Panc1 (cell line): ENCODE measurements at places on chromosomes 1 and 21. TPM values are rescaled to one million over a fixed set of nuclear protein-coding genes. Genes with fewer than 3 reads are reported as not detected.

Gene RYR2
- total RNA-seq: 0.03 TPM

Gene TSSK3
- 3.6 TPM for total RNA-seq

Gene CCT3
- total RNA-seq: 451 TPM

Gene FCAMR
- not detected for total RNA-seq

- no peaks in the 10 kb centered on the region for H3K27me3 ChIP-seq
- DNase-seq: no peak
- peaks cover 30% of the 10 kb centered on the region for H3K4me1 ChIP-seq
- no peaks in the 10 kb centered on the region for H3K36me3 ChIP-seq
- H3K4me3 ChIP-seq: no peak overlapping the region
- peak overlapping the region; percentile 8; the same call in 1 of the 2 replicates for H3K27ac ChIP-seq
Measured at GRCh38 chr1:183093066-183093668, 69.9 kb downstream of the LAMC1 start.

DNA sequence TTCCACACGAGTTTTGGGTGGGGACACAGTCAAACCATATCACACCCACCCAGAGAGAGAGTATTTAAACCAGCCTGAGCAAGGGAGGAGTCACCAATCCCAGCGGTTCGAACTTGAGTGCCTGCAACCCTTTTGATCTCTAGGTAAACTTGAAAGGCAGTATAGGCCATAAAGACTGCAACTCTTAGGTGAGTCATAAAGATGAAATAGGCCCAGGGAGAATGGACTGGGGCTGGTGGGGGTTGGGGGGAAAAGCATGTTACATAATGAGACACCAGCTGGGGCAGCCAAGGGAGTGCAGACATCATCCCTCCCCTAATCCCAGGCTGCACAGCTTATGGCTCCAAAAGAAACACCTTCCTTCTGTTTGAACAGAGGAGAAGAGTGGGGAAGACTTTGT lies 99.8 kb upstream of the LHX8 start:
- no peak overlapping the region for H3K4me3 ChIP-seq
- no peaks in the 10 kb centered on the region for H3K4me1 ChIP-seq
- H3K27me3 ChIP-seq: no peaks in the 10 kb centered on the region

GRCh38 chr1:67439277-67440029 lies 9.3 kb upstream of the SERBP1 start:
- no peaks in the 10 kb centered on the region for H3K36me3 ChIP-seq
- H3K27me3 ChIP-seq: no peaks in the 10 kb centered on the region
- H3K4me1 ChIP-seq: no peaks in the 10 kb centered on the region
- no peak overlapping the region for H3K4me3 ChIP-seq
- no peak overlapping the region for H3K27ac ChIP-seq
- no peak for DNase-seq

DNA sequence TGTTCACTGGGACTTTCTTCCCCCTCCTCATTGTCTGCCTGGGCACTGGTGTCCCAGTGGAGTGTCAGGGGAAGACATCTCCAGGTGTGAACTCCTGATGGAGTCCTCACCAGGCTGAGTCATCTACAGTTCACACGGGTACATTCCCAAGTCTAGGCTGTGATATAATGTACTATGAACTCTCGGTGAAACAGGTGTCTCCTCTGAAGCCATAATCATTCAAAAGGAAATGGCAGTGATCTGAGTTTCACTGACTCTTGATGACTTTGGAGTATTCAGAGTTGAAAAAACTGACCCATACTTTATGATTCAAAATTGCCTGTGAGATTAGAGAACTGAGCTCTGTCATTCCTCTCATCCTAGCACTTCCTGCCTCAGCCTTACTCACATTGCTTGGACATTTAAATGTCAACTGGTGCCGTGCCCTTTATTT lies 9.1 kb downstream of the LAMC2 start:
- H3K4me3 ChIP-seq: no peak overlapping the region
- no peak for DNase-seq
- no peaks in the 10 kb centered on the region for H3K27me3 ChIP-seq
- no peaks in the 10 kb centered on the region for H3K36me3 ChIP-seq
- H3K4me1 ChIP-seq: no peaks in the 10 kb centered on the region
- no peak overlapping the region for H3K27ac ChIP-seq

- no peaks in the 10 kb centered on the region for H3K27me3 ChIP-seq
- no peaks in the 10 kb centered on the region for H3K36me3 ChIP-seq
- no peak for DNase-seq
- no peaks in the 10 kb centered on the region for H3K4me1 ChIP-seq
- H3K27ac ChIP-seq: no peak overlapping the region
- no peak overlapping the region for H3K4me3 ChIP-seq
Measured at GRCh38 chr1:204578867-204579664, 62.9 kb downstream of the MDM4 start.

GRCh38 chr1:205883792-205884191 lies 33.9 kb upstream of the PM20D1 start:
- no peaks in the 10 kb centered on the region for H3K4me1 ChIP-seq
- H3K4me3 ChIP-seq: no peak overlapping the region
- H3K27ac ChIP-seq: no peak overlapping the region
- no peaks in the 10 kb centered on the region for H3K36me3 ChIP-seq
- no peak for DNase-seq

DNA sequence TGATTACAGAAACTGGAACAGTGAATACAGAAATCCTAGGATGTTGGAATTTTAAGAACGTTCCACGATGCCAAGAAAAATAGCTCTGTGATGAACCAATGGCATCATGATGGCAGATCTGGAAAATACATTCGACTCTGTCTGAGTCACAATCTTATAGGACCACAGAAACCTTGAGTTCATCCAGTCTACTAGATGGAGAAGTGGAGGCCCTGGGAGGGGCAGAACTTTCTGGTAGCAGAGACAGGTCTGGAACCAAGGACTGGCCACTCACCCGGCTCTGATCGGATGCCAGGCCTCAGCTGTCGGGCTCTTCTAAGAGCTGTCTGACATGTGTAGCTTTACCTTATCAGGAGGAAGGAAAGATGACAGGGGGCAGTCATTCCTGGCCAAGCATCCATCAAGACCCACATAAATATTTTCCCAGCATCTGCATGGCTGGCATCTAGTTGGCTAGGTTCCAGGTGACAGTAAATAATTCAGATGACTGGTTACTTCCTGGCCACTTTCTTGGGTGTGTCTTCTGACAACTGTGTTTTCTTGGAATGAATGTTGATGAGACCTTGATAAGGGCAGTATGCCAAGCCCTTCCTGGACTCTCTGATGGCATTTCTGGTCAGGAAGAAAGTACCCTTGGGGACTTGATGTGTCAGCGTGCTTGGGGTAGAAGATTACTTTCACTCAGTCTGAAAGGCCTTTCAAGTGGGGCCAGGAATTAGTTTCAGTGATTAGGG lies 72.6 kb upstream of the TRABD2B start:
- peaks cover 2% of the 10 kb centered on the region; the same call in 1 of the 2 replicates for H3K27me3 ChIP-seq
- no peak overlapping the region for H3K27ac ChIP-seq
- H3K4me1 ChIP-seq: no peaks in the 10 kb centered on the region
- DNase-seq: no peak
- no peak overlapping the region for H3K4me3 ChIP-seq
- H3K36me3 ChIP-seq: no peaks in the 10 kb centered on the region

- H3K27ac ChIP-seq: no peak overlapping the region
- H3K4me3 ChIP-seq: no peak overlapping the region
- peaks cover 3% of the 10 kb centered on the region for H3K4me1 ChIP-seq
- H3K36me3 ChIP-seq: no peaks in the 10 kb centered on the region
Measured at GRCh38 chr1:25017436-25018109, 87.5 kb upstream of the RUNX3 start.

GRCh38 chr1:221510793-221511503 lies 230.9 kb downstream of the DUSP10 start:
- no peak for DNase-seq
- H3K27me3 ChIP-seq: no peaks in the 10 kb centered on the region
- no peak overlapping the region for H3K27ac ChIP-seq
- no peaks in the 10 kb centered on the region for H3K36me3 ChIP-seq

DNA sequence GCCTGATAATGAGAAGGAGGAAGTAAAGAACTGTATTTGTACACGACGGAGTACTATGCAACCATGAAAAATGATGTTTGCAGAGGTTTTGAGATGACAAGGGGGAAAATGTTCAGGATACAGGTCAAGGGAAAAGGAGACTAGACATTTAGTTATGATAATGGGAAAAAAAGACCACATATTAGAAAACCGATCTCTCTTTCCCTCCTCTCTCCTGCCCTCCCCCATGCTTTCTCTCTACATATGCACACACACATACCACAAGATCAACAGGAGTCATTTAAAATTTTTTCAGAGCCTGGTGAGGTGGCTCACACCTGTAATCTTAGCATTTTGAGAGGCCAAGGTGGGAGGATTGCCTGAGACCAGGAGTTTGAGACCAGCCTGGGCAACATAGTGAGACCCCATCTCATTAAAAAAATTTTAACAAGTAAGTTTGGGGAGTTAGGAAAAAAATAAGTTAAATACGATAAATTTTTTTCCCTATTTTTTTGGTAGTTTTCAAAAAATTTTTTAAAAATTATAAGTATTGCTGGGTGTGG lies 44.5 kb downstream of the ECE1 start:
- no peak overlapping the region for H3K4me3 ChIP-seq
- H3K4me1 ChIP-seq: 0 out of 2 replicates have a peak, but pooled peaks cover 9% of the 10 kb centered on the region
- no peaks in the 10 kb centered on the region for H3K36me3 ChIP-seq
- no peak overlapping the region for H3K27ac ChIP-seq
- H3K27me3 ChIP-seq: no peaks in the 10 kb centered on the region
- no peak for DNase-seq

- DNase-seq: no peak
- H3K27me3 ChIP-seq: no peaks in the 10 kb centered on the region
- H3K27ac ChIP-seq: no peak overlapping the region
- no peaks in the 10 kb centered on the region; the same call in 1 of the 2 replicates for H3K36me3 ChIP-seq
- H3K4me3 ChIP-seq: no peak overlapping the region
Measured at GRCh38 chr1:164607351-164607750, 48.4 kb downstream of the PBX1 start.

- H3K36me3 ChIP-seq: no peaks in the 10 kb centered on the region
- no peaks in the 10 kb centered on the region for H3K27me3 ChIP-seq
- H3K4me1 ChIP-seq: no peaks in the 10 kb centered on the region
- H3K27ac ChIP-seq: no peak overlapping the region
- H3K4me3 ChIP-seq: no peak overlapping the region
Measured at GRCh38 chr1:206954459-206955342, 8.4 kb upstream of the PIGR start.
